NCI-H69 (cell line): ENCODE measurements at places on chromosomes 4 and X.
A peak's percentile ranks its signal among the peaks of the same experiment; 100 is the strongest.

- DNase-seq, result peak; percentile 32
Observed at GRCh38 chr4:157832596-157832995, 340.2 kb downstream of the GASK1B start.

DNA sequence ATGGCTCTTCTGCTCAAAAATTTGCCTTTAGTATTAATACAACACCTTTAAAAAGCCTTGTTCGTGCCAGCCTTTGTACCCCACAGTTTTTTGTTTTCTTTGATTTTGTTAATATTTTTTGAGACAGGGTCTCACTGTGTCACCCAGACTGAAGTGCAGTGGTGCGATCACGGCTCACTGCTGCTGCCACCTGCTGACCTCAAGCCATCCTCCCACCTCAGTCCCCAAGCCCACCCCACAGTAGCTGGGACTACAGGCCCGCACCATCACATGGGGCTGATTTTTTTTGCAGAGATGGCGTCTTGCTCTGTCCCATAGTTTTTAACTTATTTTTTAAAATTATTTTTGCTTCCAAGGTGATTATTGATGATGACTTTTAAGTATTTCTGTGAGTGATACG lies 134.0 kb downstream of the HTR2C start:
- no peak for DNase-seq

DNA sequence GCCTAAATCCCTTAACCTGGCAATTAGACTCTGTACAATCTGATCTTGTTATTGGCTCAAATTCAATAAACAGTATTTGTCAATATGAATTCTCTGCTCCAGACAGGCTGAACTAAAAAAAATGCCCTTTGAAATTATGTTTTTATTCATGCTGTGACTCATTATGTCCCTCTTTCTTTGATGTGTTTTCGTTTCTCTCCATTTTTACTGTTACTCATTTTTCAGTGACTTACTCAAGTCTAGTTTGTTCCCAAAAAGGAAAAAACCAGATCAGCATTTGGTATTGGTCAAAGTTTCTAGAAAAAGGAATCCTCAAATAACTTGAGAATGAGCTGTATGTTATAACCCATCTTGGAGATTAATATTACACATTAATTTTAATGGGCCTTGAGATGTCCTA lies 40.4 kb downstream of the UNC5C start:
- DNase-seq, result no peak

GRCh38 chr4:1243451-1244080 lies 5.4 kb downstream of the CTBP1 start:
- peak; percentile 4 for DNase-seq

DNA sequence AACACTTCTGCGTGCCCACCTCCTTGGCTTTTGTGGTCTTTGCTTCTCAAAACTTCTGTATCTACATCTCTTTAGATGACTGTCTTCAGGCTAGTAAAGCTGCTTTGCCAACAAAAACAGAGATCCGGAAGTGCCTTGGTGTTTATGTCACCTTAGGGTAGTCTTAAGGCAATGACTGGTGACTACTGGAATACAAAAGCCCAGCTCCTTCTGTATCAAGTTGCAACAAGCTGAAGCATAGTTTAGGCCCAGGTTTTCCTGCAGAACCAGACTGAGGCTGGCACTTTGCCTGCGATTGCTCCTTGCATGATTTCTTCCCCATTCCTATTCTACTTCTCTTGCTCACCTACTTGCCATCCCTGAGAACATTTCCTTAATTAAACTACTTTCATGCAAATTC lies 333.8 kb downstream of the DMD start:
- DNase-seq, result peak; percentile 3

GRCh38 chr4:14262221-14262620 lies 634.7 kb upstream of the BOD1L1 start:
- no peak for DNase-seq

DNA sequence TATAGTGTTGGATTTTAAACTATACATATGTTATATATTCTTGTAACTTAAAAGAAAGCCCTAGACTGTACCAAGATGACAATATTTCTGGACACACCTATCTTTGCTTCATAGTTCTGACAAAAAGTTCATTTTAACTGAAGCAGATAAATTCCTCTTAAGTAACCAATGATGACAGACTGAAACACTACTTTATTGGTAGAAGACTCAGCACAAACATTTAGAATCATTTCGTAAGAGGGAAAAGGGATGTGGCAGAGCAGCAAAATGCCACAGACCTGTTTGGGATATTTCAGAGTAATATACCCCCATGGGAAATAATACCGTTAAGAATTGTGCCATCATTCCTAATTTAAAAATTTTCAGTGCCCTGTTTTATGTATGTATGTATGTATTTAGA lies 56.2 kb downstream of the APOO start:
- DNase-seq, result no peak

DNA sequence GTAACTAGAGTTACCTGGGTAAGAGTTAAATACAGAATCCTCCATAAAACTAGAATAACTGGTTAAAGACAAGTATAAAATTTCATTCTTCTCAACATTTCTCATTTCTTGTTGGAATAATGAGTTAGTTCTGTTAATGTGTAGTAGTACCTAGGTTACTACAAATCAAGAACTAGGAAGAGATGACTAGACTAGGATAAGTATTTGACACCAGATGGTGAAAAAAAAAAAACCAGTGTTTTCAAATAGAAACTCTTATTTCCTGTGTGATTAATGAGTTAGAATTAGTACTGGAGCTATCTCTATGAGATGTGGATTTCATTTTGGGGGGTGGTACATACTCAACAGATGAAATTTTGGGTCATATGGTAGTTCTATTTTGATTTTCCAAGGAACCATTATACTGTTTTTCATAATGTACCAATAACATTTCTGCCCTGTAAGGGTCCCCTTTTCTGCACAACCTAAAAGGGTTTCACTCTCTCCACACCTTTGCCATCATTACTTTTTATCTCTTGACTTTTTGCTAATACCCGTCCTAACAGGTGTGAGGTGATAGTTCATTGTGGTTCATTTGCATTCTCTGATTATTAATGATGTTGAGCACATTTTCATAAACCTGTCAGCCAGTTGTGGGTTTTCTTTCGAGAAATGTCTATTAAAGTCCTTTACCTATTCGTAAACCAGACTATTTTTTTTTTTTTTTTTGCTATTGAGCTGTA lies 1.7 kb upstream of the VCX start:
- no peak for DNase-seq

- peak; percentile 96 for DNase-seq
Observed at GRCh38 chr4:152680988-152681603, 1.3 kb upstream of the TMEM154 start.

- no peak for DNase-seq
Observed at GRCh38 chrX:123298026-123298425, 113.9 kb downstream of the GRIA3 start.

DNA sequence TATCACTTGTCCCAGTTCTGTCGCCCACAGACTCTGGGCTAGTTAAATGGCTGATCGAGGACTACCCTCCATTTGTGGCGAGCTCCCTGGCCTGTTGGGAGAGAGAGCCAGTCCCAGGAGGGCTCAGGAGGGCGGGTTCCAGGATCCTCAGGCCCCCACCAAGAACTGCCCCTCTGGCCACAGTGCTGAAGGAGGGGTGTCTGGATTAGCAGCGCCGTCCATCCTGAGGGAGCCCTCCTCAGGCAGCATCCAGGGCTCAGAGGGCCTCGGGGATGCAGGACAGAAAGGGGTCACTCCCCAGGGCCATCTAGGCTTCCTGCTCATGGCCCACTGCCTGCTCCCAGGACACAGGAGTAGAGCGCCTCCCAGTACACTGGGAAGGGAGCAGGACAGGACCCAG lies 6.1 kb downstream of the PNMA5 start:
- no peak for DNase-seq

DNA sequence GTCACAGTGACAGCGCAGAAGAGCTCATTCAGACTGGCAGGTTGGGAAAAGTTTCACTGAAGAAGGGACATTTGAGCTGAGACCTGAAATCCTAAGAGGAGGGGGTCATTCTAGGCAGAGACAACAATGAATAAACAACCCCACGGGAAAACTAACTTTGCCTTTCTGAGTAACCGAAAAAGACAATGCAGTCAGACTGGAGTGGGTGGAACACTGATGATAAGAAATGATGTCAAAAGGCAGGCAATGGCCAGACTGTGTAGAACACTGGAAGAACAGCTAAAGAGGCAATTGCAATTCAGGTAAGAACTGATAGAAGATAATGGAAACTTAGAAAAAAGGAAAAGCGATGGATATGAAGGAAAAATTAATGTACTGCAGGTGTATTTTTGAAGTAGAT lies 73.8 kb downstream of the CHIC2 start:
- DNase-seq, result no peak

DNA sequence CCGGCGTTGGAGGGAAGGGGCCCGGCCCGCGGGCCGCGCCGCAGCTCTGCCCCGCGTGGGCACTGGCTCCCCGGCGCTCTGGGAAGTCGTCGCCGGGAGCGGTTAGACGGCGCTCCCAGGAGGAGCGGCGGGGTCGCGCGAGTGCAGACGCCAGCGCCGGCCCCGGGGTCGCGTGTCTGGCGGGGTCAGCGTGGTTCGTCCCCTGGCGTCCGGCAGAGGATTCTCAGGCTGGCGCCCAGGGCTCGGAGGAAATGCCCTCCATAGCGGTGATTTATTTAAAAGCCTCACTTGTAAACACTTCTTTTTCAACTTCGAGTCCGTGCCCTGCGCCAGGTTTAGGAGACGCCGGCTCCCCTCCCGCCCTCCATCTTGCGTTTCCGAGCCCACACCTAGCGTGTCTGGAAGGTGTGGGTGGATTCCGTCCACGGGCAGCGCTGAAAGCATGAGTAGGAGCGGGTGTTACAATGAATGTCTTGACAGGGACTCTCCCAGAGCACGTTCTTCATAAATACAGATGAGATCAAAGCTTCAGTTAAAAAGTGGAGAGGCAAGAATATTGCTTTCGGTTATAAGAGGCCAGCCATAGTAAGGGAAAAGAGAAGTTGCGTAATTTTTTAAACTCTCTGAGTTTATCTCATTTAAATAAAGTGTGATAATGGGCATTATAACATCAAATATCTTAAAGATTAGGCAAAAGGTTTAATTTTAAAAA lies 692 bp downstream of the FAM241A start:
- peak; percentile 68 for DNase-seq

- DNase-seq, result no peak
Observed at GRCh38 chrX:72230290-72230689, 8.5 kb downstream of the ERCC6L start.

- no peak for DNase-seq
Observed at GRCh38 chrX:12401252-12401651, 263.0 kb downstream of the FRMPD4 start.

- no peak for DNase-seq
Observed at GRCh38 chr4:1014291-1015167, 3.1 kb downstream of the FGFRL1 start.

DNA sequence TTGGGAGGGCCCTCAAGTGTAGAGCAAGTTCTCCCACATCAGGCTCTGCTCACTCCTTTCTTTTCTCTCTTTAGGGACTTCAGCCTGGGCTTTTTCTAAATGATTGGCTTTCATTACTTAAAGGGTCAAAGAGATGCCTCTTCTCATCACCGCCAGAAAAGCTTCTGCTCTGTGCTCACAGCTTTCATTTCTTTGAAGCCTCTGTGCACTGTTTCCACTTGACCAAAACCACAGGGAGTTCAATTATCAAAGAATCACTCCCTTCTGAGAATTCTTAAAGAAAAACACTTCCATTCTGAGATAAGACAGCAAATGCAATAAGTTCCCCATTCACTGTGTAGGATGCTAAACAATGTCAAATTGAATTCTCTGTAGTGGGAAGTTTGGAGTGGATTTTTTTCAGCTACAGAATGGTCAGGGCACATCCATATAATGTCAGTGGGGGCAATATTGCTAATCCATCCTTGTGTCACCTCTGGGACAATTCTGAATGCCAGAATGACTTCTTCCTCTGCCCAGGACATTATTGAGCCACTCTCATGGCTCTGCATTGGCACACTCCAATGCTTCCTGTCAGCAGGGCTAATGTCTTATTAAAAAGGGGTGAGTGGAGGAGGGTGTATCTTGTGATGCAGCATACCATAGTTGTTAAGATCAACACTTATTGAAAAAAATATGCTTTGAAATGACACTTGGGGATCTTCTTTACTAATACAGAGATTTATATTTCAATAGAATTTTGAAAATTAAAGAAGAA lies 217.6 kb downstream of the SNCA start:
- peak; percentile 18 for DNase-seq

GRCh38 chrX:13219991-13220764 lies 99.7 kb downstream of the ATXN3L start:
- no peak for DNase-seq

GRCh38 chrX:14427614-14428013 lies 101.7 kb upstream of the GLRA2 start:
- no peak for DNase-seq

DNA sequence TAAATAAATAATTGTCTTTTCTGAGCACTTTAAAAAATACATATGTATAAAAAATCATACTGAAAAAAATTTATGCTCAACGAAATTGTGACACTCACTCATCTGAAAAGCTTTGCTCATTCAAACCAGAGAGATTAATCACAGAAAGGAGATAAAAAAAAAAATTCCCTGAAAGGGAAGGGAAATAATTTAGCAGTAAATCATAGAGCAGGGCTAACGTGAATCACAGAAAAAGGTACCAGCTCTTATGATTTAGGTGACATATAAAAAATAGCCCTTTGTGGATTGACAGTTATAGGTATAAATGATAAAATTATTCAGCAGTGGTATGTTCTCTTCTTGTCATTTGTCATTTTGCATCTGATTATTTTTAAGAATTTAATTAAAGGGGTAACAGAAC lies 552.7 kb upstream of the TENM3 start:
- DNase-seq, result no peak

GRCh38 chr4:78971326-78971725 lies 32.1 kb upstream of the PAQR3 start:
- no peak for DNase-seq

GRCh38 chr4:84171871-84172270 lies 327.2 kb downstream of the NKX6-1 start:
- no peak for DNase-seq

DNA sequence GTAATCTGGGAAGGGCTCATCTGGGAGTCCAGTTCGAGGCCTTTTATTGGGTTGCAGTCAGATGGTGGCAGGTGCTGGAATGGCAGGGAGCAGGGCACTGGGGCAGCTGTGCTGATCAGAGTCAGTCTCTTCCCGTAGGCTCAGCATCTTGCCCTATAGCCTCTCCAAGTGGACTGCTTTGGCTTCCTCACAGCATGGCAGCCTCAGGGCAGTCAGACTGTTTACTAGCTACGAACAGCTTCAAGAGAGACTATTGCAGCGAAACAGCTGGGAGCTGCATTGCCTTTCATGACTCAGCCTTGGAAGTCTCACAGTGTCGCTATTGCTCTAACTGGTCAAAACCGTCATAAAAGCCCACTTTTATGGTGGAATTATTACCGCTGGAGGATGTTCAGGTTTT lies 26.8 kb upstream of the DUSP21 start:
- no peak for DNase-seq

DNA sequence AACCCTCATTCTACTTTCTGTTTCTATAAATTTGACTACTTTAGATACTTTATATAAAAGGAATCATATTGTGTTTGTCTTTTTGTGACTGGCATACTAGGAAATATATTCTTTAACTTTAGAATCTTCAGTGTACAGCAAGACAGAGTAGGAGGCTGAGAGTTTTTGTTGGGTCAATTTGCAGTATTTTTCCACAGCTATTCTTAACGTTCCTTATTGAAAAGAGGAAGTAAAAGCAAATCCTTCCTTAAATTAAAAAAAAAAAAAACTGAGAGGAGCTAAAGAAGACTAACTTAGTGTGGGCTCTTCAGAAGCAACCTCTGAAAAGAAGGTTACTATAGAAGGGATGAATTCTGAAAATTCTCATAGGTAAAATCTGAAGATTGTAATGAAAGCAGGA lies 1194.6 kb downstream of the ADGRL3 start:
- DNase-seq, result no peak

- peak; percentile 58 for DNase-seq
Observed at GRCh38 chrX:15143050-15143824, 126.6 kb downstream of the ASB9 start.
